ENCODE measurements at places on chromosomes 16 and 17. TPM values are rescaled to one million over a fixed set of nuclear protein-coding genes. Genes with fewer than 3 reads are reported as not detected.

Gene PRSS33
- total RNA-seq = not detected

Gene GSG1L2
- not detected for total RNA-seq

Gene RNF43
- 10.3 TPM for total RNA-seq

Gene HOXB1
- total RNA-seq = not detected

Gene DDX5
- 321 TPM for total RNA-seq

All from nasal cavity respiratory epithelium epithelial cell of viscerocranial mucosa (primary cell).